ENCODE measurements at places on chromosomes 12 and 14.

- DNase-seq, result no peak
Observed at GRCh38 chr12:104649217-104649824, 192.6 kb downstream of the CHST11 start.

GRCh38 chr14:102975662-102976061 is 53.2 kb downstream of the AMN start:
- no peak for DNase-seq

GRCh38 chr14:32311294-32312009 is 17.6 kb upstream of the AKAP6 start:
- DNase-seq, result no peak

GRCh38 chr14:54674046-54674741 is 107.3 kb downstream of the SAMD4A start:
- no peak for DNase-seq

DNA sequence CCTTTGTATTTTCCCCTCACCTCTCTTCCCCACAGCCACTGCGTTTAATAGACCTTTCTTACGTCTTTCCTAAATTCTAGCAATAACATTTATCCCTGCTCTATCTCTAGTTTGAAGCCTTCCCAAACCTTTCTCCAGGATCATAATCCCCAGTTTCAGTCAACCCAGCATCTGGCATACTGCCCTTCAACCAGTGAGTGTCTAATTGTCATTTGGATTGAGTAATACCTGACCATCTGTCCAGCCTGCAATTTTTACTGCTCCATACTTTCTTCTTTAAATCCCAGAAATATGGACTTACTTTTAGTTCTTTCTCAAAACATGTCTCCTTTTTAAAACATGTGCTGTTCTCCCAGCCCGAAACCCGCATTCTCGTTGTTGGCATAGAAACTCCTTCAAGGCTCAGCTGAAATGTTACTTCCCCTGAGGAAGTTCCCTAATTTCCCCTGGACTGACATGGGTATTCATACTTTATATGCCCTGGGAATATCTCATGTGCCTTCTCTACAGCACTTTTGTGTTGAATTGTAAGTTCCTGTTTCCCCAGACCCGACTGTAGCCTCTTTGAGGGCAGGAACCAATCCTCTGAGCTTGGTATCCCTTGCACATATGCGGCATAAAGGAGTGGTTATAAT is 65.1 kb upstream of the ETV6 start:
- DNase-seq, result no peak

DNA sequence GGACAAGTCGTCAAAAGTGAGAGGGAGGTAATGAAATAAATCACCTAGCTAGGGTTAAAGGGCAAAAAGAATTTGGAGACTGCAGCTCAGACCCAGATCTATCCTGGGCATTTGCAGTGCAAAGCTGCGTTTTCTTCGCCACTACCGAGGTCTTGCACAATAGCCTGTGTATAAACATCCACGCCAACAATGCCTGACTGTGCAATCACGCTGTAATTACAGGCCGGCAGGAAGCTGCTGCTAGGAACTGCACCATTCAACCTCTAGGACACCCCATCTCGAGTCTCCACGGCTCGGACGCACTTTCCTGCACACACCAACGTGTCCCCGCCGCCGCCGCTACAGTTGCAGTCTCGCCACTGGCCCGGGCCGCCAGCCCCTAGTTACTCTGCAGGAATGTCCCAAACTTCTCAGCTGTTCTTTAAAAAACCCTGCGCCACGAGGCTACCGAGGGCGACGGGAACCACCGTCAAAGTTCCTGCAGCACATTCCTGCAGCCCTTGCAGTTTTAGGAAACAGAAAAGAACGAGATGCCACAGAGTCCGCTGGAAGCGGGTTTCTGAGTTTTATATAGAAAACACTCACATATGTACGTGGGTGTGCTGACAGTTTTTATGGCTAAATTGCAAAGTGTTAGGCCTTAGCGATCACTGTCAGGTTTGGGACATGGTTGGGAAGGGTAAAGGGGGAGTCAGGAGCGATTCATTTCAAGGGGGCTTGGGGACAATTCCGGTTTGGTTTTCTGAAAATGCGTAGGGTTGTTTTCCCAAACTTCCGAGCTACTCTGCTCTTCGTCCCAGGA is 65.6 kb upstream of the PTGR2 start:
- DNase-seq, result peak; percentile 54

DNA sequence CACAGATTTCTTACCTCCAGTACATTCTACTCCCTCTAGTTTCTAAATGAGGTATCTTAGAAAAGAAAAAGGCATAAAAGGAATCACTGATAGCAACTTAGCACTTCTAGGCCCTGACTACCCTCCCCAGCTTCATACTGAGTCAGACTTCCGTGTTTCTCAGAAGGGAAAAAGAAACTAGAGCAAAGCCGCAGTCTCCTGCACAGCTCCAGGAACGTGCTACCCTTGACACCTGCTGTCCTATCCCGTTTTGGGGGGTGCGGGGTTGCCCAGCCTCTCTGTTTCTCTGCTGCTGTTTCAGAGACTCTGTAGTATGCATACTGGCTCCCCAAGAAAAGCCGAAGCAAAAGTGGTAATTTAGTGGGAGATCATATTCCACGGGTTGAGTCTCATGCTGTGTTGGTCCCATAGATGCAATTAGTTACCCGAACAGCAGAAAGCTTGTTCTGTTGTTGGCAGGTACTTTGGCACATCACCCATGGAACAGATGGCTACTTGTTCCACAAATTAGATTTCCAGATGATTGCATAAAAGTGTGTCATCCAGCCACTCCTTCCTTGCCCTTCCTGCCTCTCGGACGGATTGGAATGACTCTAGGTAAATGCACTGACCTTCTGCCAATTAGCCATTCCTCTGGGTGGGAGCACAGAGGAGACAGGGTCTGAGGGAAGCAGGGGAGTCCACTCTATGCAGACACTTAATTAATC is 438.1 kb downstream of the FUT8 start:
- DNase-seq, result no peak

DNA sequence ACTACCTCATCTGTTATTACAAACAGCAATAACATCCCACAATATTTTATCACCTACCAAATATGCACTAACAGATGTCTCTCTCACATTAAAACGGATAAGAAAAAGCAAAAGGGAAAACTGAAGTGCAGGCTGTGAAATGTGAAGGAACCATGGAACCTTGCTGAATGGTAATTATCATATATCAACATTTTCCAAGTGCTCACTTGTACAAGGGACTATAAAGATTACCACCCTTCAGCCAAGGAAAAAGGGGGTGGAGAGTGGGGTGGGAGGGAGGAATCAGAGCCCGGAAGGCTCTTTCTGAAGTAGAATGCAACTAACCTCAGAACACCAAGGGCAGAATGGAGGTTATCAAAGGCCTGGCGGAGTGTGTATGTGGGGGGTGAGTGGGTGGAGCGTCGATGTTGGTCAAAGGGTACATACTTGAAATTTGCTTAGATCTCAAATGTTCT is 1.2 kb downstream of the SNX6 start:
- DNase-seq, result no peak

GRCh38 chr12:19808371-19808770 is 369.1 kb downstream of the AEBP2 start:
- DNase-seq, result no peak

- no peak for DNase-seq
Observed at GRCh38 chr12:123502163-123502704, 31.3 kb downstream of the RILPL1 start.

DNA sequence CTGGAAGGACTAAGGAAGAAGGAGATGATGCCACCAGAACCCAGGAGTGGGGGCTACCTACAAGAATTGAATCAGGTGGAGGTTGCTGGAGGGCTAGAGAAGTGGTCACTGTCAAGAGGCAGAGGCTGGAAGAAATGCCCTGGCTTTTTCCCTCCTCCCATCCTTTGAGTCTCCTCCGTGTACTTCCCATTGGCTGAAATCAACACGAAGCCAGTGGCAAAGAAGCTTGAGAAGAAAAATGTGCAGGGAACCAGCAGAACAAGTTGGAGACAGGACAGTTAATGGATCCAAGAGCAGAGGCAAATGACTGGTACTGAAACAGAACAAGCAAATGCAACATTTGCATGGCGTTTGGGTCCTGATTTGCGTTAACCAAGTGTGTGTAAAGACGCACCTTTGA is 9.1 kb upstream of the FBLN5 start:
- no peak for DNase-seq

GRCh38 chr12:32450768-32451167 is 51.4 kb downstream of the FGD4 start:
- DNase-seq, result no peak

GRCh38 chr14:29262979-29263378 is 496.4 kb downstream of the FOXG1 start:
- DNase-seq, result no peak

DNA sequence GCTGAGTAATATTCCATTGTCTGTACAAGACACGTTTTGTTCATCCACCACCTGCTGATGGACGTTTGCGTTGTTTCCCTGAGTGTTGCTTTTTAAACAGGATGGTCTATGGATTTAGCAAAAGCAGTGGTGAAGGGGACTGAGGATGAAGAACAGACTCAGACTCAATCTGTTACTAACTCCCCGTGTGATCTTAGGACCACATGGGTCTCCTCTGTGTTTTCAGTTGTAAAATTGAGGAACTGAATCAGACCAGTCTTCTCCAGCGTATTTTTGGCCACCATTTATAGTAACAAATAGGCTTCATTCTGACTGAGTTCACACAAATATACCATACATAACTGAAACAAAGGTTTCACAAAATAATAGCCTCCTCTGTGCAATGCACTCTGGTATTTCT is 85.6 kb downstream of the FOXN3 start:
- DNase-seq, result no peak

- DNase-seq, result no peak
Observed at GRCh38 chr14:105064721-105065143, 498 bp downstream of the GPR132 start.

DNA sequence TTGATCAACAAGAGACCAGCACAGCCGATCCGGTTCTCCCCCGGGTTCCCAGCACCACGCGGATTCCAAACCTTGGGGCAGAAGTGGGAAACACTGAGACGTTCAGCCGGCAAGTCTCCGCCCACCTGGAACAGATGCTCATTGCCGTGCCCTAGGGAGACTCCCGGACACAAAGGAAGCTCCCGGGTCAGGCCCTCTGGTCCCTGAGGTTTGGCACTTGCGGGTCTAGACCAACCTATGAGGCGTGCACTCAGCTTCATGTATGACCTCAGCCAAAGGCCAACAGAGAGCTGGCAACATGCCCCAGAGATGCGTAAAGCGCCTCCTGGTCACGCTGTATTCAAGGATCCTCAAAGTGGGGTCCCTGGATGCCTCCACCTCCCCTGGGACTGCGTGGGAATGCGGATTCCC is 2.5 kb downstream of the RIMBP2 start:
- DNase-seq, result no peak

DNA sequence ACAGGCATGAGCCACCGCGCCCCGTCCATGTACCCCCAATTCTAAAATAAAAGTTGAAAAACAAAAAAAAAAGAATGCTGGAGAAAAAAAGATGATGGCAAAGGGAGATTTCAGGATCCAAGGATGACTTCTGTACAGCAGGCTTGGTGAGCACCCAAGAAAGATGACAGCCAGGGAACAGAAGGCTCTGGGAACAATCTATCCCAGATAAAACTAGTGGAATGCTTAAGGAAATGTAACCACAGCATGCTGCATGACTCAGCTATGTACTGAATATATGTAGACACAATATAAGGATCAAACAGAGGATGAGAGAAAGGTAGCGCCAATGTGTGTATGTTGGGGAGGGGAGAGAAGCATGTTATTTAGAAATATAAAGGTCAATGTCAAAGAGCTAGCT is 123.7 kb upstream of the TMTC1 start:
- no peak for DNase-seq

- DNase-seq, result no peak
Observed at GRCh38 chr12:85695097-85695715, 141.0 kb downstream of the RASSF9 start.

- no peak for DNase-seq
Observed at GRCh38 chr14:96852823-96853422, 55.7 kb downstream of the VRK1 start.

DNA sequence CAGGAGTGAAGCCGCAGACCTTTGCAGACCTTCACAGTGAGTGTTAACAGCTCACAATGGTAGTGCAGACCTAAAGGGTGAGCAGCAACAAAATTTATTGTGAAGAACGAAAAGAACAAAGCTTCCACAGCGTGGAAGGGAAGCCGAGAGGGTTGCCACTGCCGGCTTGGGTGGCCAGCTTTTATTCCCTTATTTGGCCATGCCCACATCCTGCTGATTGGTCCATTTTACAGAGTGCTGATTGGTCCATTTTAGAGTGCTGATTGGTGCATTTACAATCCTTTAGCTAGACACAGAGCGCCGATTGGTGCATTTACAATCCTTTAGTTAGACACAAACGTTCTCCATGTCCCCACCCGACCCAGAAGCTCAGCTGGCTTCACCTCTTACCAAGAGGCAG is 35.5 kb downstream of the MAPK1IP1L start:
- DNase-seq, result peak; percentile 18

DNA sequence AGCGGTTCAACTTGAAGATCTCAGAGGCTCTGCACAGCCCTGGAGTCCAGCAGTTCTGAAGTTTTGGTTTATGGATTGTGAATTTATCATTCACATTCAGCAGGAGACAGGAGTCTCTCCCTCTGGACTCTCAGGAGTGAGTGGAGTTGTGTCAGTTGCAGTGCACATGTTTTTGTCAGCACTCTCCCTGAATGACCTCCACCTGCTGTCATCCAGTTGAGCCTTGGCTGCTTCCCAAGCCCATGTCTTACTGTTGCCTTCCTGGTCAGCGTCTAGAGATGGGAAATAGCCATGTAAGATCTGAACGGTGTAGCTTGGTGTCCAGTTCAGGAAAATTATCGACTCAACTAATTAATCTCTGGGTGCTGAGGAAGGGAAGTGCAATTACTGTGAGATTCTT is 133.2 kb downstream of the PRKCH start:
- DNase-seq, result no peak

DNA sequence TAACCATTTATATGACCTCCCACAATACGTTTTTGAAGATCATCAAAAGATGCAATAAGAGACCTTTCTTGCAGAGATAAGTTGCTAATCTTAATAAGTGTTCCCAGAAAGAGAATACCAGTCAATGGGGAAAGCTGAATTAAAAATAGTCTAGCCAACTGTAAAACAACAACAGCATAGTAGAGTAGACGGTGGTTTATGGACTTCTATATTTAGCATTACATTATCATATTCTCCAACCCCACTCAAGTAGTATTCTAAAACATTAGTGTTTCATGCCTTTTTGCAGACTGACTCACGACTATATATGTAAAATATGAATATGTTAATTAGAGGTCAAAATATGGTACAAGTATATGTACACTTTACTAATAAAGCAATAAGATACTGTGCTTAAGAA is 218.9 kb downstream of the MED13L start:
- no peak for DNase-seq

- DNase-seq, result no peak
Observed at GRCh38 chr12:124379938-124380754, 85.3 kb downstream of the RFLNA start.

DNA sequence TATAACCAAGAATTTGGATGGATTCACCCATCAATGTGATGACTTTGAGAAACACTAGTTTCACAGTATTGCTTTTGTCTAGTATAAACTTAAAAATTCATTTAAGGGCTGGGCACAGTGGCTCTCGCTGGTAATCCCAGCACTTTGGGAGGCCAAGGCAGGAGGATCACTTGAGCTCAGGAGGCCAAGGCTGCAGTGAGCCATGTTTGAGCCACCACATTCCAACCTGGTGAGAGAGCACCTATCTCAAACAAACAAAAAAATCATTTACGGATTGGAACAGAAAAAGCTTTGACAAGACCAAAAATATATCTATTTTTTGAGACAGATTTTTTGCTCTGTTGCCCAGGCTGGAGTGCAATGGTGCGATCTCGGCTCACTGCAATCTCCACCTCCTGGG is 27.5 kb downstream of the GNS start:
- no peak for DNase-seq

- DNase-seq, result no peak
Observed at GRCh38 chr12:81325086-81325485, 247.2 kb downstream of the ACSS3 start.

Measured in omental fat pad (tissue), 4 donors.